ENCODE measurements at places on chromosomes 7 and 10. TPM values are rescaled to one million over a fixed set of nuclear protein-coding genes. Genes with fewer than 3 reads are reported as not detected.

JCAD gene
- total RNA-seq: 50.6 TPM

GRCh38 chr7:81248420-81248819, 329.6 kb upstream of the SEMA3C start:
- no peak for DNase-seq

GRCh38 chr10:79321494-79321882, 25.8 kb upstream of the PPIF start:
- no peak for DNase-seq

DNA sequence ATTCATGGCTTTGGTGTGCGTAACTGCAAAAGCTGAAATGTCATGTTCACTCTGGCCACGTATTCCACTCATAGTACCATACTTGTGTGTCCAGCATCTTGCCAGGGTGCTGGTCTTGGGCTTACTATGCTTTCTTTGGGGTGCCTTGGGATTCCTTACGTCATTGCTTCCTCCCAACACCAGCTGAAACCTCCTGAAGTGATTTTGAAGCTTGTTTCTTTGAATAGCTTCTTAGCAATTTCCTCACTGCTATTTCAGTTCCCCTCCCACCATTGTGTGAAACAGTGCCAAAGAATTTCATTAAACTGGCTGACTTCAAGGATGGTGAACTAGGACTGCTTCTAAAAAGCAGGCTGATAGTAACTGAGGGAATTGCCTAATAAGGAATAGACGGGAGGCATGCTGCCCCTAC, 36.9 kb downstream of the ENTPD1 start:
- peak; percentile 66 for DNase-seq

- no peak for DNase-seq
These were observed 57.4 kb downstream of the ADRB1 start for GRCh38 chr10:114100848-114101741.
